NCI-H524 treated with DMSO at 0.1 percent for 48 hours (cell line): ENCODE measurements at places on chromosomes 16 and 17.

- peak; percentile 14 for DNase-seq
Measured at GRCh38 chr17:42403150-42403549, 14.9 kb upstream of the STAT3 start.

DNA sequence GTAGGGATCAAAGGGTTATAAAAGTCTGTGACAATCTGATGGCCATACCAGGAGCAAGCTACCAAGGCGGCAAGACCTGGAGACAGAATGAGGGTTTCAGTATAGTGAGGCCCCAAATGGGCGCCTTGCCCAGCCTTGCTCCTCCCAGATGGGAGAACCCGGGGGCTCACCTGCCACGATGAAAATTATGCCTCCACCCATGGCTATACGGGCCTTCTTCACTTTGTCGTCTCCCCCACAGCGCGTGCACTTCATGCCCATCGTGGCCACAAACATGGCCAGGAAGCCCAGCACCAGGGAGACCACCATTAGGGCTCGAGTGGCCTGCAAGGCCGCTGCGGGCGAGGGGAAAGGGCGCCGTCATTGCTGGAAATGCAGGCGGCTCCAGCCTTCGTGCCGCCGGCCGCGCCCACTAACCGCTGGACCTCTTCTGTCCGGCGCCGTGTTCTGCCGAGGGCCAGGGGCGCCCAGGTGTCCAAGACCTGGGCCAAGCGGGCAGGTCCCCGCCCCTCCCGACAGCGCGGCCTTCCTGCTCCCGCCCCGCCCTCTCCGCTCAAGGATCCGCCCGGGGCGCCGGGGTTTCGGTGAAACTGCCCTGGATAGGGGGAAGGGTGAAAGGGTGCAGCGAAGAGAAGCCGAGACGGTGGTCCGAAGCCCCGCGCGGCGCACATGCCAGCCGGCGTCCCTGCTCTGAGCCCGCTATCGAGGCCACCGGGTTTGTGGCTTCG lies 1.5 kb downstream of the CLDN7 start:
- no peak for DNase-seq

DNA sequence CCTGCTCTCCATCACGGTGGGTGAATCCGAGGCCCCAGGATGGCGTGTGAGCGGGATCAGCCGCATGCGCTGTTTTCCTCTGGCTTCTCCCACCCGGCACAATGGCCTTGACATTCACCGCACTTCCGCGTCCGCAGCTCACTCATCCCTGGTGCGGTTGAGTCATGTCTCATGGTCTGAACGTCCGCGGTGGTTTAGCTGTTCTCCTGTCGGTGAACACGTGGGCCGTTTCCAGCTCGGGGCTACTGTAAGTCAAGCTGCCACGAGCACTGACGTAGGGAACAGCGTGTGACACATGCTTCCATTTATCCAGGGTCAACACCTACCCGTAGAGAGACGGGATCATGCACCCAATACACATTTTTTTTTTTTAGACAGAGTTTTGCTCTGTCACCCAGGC lies 15.3 kb upstream of the CACNA1H start:
- no peak for DNase-seq

GRCh38 chr17:2093349-2093748 lies 38.4 kb downstream of the HIC1 start:
- no peak for DNase-seq

DNA sequence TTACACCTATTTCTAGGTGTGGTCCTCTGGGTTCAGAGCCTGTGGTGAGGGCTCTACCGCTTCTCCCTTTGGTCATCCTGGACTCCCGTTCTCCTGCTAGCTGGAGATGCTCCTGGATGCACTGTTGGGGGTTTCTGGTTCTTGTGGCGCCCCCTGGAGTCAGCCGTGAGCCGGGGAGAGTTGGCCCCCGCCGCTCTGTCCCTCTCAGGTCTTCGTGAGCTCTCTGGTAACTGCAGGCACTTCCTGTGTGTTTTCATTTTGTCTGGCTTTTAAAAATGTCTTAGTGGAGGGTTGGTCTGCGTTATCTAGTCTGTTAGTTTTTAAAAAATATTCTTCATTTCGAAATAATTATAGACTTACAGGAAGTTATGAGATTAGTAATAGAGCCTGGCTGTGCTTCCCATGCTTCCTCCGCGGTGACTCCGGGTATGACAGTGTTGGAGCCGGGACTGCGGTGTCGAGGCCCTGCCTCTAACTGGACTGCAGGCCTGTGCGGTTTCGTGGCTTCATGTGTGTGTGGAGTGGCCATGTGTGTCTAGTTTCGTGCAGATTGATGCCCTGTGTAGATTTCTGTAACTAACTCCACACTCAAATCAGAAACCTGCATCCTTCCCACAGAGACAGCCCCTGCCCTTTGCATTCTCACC lies 78.0 kb upstream of the ZNF750 start:
- no peak for DNase-seq

- DNase-seq, result no peak
Measured at GRCh38 chr16:16983582-16983981, 487.2 kb downstream of the XYLT1 start.

- DNase-seq, result no peak
Measured at GRCh38 chr17:76193591-76193990, 46.7 kb downstream of the RNF157 start.

- DNase-seq, result no peak
Measured at GRCh38 chr17:16961792-16962191, 10.1 kb downstream of the TNFRSF13B start.

- no peak for DNase-seq
Measured at GRCh38 chr16:18797746-18798145, 3.6 kb downstream of the ARL6IP1 start.

- no peak for DNase-seq
Measured at GRCh38 chr16:47213761-47214440, 70.2 kb upstream of the NETO2 start.

DNA sequence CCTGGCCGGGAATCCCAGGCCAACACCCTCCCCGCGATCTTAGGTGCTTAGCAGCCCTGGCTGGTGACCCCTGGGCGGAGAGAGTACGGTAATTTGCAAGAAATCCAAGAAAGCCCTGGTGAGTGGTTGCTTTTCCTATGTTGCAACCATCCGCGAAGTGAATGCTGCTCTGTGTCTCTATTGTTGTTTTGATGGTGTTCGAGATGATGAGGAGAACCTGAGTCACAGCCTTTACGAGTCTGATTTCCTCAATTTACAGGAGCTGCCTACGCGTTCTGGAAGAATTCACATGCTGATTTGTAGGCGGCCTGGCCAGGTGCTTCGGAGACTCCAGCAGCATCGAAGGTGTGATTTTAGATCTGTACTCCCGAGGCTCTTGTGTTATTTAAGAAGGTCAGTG lies 63.3 kb downstream of the TMEM235 start:
- no peak for DNase-seq

DNA sequence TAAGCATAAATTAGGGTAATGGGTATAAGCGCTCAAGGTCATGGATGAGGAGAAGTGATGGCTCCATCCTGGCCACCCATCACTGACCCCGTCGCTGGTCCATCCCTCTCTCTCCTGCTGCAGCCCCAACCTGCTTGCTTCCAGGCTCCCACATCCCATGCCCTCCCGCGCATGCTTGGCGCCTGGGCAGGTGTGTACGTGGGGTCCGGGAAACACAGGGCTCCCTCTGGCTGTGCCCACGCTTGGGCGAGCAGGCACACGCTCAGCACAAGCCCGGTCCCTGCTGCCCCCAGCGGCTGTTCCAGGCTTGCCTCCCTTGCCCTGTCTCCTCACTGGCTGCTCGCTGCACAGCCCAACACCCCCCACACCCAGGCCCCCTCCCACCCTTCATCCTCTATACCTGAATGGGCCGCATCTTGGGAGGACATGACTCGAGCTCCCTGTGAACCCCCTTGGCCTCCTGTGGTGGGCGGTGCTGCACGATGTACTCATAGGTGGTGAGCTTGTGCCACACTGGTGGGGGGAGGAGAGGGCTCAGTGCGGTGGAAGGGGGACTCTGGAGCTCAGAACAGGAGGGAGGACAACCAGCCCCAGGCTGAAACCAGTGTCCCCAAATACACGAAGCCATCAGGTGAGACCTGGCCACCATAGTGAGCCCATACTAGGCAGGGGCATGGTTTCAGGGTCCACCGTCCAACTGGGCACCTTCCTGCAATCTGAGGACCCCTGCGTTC lies 4.7 kb upstream of the TPPP3 start:
- DNase-seq, result no peak

- no peak for DNase-seq
Measured at GRCh38 chr17:40452216-40452787, 9.1 kb downstream of the IGFBP4 start.

DNA sequence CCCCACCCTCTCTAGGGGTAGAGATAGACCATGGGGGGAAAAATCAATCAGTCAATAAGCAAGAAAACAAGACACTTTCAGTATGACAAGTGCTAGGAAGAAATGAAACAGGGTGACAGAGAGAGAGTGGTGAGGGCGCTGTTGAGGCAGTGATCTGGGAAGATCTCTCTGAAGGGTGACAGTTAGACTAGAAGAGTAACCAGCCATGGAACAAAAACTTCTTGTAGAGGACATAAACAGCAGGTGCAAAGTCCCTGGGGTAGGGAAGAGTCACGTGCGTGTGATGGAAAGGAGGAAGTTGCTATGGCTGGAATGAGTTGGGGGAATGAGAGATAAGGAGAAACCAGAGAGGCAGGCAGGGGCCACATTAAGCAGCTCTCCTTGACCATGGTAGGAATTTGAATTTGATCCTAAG lies 16.8 kb upstream of the EMP2 start:
- no peak for DNase-seq

- DNase-seq, result no peak
Measured at GRCh38 chr16:50303041-50303604, 36.8 kb downstream of the ADCY7 start.

DNA sequence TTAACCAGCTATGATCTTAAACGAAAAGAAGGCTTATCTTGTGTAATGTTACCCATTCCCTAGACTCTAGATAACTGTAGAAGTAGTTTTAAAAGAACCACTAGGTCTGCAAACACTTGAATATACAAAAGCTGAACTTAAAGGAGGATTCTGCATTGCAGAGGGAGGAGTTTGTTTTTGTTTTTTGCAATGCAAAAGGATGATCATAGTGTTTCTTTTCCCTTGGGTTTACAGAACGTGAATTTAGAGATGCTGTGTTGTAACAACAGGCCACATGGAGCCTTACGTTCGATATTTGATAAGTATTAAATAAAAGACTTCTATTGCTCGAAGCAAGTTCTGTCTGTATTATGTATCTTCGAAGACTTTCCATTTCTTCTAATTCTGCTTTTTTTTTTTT lies 77.6 kb downstream of the CHD9 start:
- no peak for DNase-seq

DNA sequence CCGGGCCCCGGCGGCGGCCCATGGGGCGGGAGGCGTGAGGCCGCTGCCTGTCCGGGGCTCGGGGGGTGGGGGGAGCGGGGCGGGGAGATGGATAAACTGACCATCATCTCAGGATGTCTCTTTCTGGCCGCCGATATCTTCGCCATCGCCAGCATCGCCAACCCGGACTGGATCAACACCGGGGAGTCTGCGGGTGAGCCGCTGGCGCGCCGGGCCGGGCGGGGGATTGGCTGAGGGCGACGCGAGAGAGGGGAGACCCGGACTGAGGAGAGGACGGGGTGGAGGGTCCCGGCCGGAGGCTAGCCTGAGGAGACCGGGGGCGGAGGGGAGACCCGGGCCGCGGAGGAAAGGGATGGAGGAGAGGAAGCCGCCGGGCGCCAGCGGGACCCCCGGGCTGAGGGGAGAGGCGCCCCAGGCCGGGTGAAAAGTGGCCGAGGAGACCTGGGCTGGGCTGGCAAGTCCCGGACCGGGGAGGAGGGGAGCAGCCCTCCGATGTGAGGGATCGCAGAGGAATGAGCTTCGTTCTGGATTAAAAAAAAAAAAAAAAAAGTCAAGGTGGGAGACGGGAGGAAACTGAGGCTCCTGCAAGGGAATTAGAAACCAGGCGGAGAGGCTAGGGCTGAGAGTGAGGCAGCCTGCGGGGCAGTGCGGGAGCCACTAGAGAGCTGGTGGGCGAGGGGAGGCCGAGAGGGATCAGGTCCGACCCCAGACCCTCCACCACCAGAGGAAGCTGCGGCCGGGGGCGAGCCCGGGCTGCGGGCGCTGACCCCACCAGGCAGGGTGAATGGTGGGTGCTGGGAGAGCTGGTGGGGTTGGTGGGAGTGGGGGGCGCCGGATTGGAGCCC lies 526 bp downstream of the MOSMO start:
- no peak for DNase-seq

DNA sequence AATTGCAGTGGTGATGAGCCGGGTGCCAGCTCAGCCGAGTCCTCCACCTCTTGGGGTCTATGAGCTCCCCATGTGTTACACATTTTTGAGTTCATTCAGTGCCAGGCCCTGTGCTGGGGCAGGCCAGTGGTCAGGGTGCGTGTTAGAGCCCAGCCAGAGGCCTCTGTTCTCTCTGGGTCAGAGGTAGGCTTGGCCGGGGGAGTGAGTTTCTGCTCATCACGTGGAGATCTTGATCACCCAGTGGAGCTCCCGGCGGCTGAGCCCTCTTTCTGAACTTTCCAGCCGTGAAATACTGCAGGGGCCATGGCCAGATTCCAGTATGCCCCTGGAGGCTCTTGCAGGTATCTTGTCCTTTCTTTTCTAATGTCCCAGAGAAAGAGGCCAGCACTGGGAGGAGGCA lies 93.0 kb downstream of the RAP1GAP2 start:
- DNase-seq, result no peak

- peak; percentile 34 for DNase-seq
Measured at GRCh38 chr17:43389046-43389947, 9.5 kb upstream of the ARL4D start.

DNA sequence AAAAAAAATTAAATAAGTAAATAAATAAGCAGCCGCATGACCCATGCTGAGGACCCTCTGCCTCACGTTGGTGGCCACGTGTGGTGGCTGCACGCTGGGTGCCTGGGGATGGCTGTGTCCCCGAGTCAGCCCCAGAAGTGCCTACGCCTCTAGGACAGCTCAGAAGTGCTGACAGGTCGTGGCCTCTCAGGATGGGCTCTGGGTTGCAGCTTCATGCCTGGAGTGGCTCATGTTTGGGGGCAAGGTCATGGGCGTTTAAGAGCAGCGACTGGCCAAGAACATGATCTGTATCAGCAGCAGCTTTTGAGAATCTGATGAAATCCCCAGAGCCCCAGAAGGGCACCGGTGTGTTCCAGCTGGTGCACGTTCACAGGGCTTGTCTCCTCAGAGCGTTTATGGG lies 26.8 kb upstream of the CAPN15 start:
- no peak for DNase-seq

GRCh38 chr16:84115919-84116719 lies 623 bp downstream of the MBTPS1 start:
- no peak for DNase-seq

DNA sequence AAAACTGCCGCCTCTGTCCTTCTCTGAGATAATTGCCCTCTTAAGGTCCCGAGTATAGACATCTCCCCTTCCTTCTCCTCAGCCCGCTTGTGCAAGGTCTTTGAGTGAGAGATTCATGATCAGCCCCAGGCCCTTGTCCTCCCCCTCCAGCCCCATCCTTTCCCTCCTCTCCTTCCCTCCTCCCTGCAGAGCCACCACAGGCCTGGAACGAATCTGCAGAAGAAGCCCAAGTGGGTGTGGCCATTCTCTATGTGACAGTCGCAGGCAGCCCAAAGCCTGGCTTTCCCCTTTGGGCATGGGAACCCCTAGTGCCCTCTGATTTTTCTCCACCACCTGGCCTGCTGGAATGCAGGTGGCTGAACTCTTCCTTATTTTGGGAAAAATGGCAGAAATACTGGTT lies 7.2 kb upstream of the NDRG4 start:
- no peak for DNase-seq

GRCh38 chr16:75774197-75774596 lies 47.9 kb upstream of the CPHXL start:
- no peak for DNase-seq
